GM18507 (cell line): ENCODE measurements at places on chromosomes 5 and 9.

- DNase-seq, result no peak
Measured at GRCh38 chr5:164306662-164307061, 801.2 kb downstream of the MAT2B start.

DNA sequence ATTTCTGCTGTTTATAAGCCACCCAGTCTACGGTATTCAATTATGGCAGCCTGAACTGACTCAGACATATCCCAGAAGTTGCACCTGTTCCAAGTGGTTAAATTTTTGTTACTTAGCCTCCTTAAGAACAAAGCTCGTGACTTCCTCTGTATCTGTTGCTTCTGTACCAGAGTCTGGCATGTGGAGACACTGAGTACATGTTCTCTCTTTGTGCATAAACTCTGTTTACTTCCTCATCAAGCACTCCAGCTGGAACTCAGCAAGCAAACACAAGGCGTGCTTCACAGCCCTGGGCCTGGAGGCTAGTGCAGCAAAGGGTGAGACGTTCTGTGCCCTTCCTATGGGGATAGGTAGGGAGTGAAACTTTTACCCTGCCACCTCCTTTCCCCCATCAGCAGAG lies 19.0 kb downstream of the C9orf152 start:
- no peak for DNase-seq

DNA sequence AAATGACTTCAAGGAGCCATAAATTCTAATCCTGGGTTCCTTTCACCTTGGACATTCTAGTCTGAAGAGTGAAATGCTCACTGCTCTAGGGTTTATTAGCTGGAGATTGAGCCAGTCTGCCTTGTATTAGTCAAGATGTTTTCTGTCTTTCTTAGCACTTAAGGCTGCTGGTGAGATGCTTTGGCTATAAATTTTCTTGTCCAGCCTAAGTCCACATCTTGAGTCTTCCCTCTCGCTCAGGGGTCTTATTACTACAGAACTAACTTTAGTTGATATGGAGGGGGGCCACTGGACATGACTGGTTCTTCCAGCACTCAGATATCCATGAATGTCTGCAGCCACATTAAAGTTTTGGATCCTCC lies 316.4 kb downstream of the ARHGAP26 start:
- no peak for DNase-seq

DNA sequence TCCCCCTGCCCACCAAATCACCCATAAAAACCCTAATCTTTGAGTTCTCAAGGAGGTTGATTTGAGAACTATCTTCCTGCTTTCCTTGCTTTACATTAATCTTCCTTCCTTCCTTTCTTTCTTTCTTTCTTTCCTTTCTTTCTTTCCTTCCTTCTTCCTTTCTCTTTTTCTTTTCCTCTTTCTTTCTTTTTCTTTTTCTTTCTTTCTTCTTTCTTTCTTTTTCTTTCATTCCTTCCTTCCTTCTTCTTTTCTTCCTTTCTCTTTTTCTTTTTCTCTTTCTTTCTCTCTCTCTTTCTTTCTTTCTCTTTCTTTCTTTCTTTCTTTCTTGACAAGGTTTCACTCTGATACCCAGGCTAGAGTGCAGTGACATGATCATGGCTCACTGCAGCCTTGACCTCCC lies 67.3 kb upstream of the CEMIP2 start:
- DNase-seq, result no peak

GRCh38 chr5:109876030-109876725 lies 186.5 kb downstream of the MAN2A1 start:
- no peak for DNase-seq

- DNase-seq, result no peak
Measured at GRCh38 chr5:52657247-52657645, 130.5 kb upstream of the ITGA1 start.

DNA sequence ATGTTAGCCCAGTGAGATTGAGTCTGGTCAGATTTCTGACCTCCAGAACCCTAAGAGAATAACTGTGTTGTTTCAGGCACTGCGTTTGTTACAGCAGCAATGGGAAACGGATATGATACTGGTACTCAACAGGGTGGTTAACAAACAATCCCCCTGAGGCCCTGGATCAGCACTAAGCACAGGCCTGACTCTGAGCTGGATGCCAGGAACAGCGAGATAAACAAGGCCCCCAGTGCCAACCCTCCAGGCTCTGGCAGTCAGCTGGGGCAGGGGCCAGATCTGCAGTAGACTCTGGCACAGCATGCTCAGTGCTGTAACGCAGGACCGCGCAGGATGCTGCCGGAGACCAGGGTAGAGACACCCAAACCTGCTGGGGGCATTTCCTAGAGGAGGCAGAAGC lies 22.1 kb downstream of the CPLX2 start:
- DNase-seq, result no peak

- DNase-seq, result no peak
Measured at GRCh38 chr5:95701074-95701473, 18.3 kb upstream of the SPATA9 start.

GRCh38 chr5:141654298-141654697 lies 3.1 kb upstream of the FCHSD1 start:
- no peak for DNase-seq

- no peak for DNase-seq
Measured at GRCh38 chr5:36528588-36528987, 77.8 kb upstream of the SLC1A3 start.

DNA sequence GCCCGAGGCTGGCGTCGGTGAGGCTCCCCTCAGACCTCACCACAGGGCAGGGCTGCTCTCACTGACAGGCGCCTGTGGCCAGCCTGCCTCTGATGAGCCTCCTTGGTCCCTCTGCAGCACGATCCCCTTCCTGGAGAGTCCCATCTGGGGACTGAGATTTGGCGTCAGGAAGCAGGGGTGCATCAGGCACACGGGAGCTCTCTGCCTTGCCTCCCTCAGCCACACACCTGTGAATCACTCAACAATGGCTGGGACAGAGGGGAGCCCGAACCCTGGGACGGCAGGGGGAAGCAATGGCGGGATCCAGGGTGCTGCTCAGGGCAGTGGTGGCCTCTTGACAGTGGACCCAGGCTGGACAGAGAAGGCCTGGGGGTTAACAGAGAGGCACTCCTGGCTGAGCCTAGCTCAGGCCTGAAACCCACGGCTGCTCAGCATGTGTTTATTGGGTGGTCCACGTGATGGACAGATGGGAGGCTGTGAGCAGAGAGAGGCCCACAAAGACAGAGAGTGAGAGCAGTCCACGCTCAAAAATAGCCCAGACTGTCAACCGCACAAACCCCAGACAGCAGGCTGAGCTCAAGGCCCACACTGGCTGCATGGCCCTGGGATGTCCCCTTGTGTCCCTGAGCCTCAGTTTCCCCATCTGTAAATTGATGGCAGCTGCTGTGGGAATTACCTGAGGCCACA lies 11.9 kb downstream of the RASGEF1C start:
- no peak for DNase-seq

DNA sequence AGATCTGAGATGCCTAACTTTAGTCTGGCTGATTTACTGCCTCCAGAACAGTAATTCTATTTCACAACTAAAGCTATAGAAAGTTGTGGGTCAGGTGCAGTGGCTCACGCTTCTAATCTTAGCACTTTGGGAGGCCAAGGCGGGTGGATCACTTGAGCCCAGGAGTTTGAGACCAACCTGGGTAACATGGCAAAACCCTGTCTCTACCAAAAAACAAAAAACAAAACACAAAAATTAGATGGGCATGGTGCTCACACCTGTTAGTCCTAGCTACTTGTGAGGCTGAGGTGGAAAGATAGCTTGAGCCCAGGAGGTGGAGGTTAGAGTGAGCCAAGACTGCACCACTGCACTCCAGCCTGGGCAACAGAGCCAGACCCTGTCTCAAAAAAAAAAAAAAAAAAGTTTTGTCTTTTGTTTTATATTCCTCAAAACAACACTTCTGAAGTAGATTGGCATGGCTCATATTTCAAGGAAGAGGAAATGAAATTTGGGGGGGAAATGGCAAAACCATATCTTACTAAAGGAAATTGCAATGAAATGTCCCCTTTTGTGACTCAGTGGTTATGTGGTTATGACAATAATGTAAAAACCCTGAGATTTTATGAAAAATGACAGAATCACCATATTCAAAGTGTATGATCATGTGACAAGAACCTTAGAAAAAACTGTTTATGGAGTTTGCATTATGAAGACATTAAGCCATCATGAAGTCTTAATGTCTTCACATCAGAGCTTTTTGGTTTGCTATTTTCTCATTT lies 16.2 kb downstream of the FNBP1 start:
- DNase-seq, result no peak

DNA sequence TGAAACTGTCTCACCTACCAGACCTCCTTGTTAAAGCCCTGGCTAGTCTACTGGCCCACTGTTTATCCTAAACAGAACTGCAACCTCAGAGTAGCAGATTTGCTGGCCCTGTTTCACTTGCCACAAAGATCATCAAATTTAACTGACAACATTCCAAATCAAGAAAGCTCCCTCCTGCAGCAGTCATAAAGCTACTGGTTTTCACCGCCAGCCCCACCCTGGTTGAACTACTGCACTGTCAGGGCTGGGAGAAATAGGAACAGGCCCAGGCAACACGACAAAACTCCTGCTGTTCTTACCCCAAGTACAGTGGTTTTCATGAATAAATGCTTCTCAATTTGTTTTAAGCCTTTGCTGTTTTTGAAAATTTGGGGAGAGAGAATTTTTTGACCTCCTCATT lies 63.0 kb downstream of the NR6A1 start:
- no peak for DNase-seq

DNA sequence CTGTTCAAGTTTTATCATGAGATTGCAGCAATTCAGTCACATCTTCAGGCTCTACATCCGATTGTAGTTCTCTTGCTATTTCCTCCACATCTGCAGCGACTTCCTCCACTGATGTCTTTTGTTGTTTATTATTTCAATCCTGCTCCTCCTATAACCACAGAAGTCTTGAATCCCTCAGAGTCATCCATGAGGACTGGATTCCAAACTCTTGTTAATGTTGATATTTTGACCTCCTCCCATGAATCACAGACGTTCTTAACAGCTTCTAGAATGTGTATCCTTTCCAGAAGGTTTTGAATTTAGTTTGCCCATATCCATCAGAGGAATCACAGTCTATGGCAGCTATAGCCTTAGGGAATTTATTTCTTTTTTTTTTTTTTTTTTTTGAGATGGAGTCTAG lies 3.6 kb downstream of the FBXO38 start:
- no peak for DNase-seq

- no peak for DNase-seq
Measured at GRCh38 chr9:75185585-75186170, 97.4 kb downstream of the OSTF1 start.

DNA sequence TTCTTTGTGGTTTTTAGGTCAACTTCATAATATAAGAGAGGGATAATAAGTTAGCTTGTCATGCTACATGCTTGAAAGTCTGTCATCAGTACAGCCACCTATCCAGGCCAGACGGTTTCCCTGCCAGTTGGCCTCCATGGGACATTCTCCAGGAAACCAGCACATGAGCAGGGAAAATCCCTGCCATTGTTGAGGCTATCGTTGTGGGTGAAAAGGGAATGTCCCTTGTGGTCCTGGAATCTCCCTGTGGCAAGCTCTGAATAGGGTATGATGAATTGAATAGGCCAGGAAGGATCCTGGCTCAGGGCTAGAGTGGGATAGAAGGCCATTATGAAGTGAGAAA lies 12.3 kb downstream of the F2RL1 start:
- no peak for DNase-seq

- DNase-seq, result no peak
Measured at GRCh38 chr9:96476591-96476990, 26.6 kb downstream of the HABP4 start.

DNA sequence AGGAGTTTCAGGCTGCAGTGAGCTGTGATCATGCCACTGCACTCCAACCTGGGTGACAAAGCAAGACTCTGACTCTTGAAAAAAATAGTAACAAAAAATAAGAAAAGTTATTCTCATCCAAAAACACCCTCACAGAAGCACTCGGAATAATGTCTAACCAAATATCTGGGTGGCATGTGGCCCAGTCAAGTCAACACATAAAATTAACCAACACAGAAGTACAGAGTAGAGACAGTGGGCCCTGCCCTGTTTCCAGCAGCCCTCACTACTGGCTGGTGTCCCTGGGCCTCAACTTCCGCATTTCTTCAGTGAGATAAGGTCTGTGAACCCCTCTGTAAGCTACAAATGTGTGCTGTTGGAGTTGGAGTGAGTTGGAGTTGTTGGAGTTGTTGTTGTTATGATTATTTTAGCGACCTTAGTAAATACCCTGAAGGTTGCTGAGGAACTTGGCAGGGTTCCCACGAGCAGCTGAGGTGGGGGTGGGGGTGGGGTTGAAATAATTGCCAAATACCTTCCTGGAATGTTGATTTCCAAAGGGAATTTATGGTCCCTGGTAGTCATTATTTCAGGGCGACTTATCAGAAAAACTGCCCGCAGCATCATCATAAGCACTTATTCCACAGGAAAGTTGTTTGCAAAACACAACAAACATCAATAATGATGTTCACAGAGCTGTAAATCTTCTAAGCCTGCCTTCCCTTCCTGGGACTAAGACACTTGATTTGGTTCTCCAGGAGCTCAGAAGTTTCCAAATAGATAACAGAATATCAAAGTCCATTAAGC lies 30.2 kb downstream of the C5orf15 start:
- no peak for DNase-seq

DNA sequence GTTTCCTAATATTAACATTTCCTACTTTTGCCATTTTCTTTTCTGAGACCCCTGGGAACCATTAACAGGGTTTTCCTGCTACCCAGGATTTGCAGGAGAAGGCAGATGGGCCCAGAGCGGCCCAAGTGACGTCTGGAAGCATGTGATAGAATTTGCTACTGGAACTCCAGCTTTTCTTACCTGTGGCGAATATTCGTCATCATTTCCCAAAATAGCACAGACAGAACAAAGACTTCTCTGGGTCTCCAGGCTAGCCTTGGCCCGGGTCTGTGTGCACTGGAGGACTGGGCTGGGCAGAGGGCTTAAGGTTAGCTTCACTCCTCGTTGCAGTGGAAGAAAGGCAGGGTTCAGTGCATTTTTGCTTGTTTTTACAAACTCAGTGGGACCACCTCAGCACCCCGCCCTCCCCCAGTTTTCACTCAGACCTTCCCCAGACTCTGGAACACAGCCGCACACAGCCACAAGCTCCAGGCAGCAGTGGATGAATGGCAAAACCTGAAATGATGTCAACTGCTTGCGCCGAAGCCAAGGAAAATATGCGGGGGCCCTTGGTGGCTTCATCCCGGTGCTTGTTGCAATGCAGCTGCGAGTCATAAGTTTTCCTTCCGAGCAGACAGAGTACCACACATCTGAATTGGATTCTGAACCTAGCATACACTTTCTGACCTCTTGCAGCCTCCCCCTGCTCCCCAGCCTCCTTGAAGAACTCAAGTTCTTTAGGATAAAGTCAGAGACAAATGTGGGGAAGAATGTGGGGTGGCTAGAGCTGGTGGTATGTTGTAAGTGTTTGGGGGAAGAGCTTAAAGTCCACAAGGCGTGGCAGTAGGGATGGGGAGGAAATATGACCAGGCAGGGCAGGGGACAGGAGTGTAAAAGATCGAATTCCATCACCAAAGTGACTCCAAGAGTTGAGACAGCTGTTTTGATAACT lies 586.0 kb downstream of the CCDC171 start:
- DNase-seq, result no peak

- no peak for DNase-seq
Measured at GRCh38 chr9:69857131-69857530, 36.5 kb downstream of the CFAP95 start.

DNA sequence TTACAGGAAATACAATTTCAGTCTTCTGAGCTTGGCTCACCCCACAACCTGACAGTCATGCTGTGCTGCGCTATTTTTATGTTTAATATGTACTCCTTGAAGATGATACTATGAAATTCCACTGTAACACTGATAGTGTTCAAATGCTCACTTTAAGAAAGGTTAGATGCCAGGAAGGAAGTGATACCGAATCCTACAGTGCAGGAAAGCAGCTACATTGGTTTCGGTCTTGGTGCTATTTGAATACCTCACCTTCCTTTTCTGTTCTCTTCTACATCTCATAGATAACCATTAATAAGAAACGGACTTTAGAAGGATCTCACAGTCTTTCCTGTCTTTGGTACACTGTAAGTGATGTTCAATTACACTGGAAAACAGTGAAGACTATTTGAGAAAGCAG lies 117.6 kb downstream of the SEMA5A start:
- DNase-seq, result no peak
